ENCODE measurements at places on chromosomes 5 and 9.

DNA sequence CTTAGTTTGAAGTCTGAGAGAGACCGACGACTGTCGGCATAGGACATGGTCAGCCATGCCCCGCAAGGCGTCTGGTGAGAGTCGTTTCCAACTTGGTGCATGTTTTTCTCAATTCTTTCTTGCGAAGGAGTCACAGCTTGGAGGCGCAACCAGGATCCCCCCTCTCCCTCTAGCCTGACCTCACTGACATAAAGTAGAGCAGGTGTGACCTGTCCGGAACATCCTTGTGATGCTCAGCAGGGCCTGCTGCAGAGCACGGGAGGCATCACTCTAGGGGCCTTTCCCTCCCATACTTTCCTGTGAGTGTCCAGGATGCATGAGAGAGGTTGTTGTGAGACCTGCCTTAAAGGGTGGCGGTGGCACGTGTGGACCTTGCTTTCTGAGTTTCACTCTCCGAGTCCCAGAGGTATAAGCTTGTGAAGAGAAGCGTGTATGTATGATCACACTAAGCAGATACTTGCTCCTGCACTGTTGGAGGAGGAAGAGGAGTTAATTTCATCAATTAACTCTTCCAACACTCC, 5.0 kb downstream of the TENT4A start:
- DNase-seq = no peak

DNA sequence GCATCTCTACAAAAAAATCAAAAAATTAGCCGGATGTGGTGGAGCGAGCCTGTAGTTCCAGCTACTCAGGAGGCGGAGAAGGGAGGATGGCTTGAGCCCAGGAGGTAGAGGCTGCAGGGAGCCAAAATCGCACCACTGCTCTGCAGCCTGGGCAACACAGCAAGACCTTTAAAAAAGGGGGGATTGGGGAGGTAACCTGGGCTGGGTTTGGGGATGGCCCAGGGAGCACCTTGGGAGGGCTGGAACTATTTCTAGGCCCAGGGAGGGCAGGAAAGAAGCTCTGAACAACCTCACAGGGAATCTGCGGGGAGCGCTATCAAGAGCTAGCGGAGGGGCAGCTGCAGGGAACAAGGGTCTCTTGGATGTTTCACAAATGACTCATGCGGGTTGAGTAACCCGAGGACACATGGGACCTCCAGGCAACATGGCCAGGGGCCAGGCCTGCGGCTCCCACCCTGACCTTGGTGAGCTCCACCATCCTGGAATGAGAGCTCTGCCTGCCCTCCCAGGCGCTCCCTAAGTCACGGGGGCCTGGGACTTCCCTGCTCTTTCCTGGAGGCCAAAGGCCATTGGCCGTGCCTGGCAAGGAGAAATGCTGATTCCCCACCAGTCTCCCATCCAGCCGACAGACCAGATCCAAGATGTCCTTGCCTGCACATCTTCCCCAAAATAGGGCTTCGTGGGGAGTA, 23.4 kb downstream of the SARDH start:
- no peak for DNase-seq

DNA sequence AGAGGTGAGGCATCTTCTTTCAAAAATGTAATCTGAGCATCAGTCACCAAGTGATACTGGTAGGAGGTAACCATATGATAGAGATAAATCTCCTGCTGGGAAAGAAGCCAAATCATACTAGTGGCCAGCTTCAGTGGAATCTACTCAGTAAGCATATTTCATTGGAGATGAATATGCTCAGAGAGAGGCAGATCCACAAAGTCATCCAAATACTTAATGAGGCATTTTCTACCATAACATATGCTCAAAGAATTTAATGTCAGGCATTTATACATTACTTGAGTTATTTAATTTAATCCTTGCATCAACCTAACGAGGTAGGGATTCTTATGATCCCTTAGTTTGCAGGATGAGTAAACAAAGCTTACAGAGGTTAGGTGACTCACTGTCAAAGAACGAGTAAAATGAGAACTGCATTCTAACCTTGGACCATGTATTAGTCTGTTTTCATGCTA, 50.9 kb upstream of the DMRTA1 start:
- DNase-seq = no peak

DNA sequence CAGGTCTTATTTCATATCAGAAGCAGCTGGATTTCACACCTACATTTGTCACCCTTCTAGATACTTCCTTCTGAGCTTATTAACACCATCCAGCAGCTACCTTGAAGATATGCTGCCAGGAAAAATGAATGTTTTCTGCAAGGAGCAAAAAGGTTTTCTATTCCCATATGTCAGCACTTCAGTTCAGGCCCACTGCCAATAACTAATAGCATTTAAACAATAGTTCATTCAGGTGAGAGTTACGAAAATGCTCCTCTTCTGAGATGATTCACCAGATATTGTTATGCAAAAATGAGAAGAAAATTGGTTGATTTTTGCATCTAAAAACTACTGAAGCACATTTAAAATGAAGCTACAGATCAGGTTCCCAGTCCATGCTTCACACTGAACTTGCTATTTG, 56.4 kb upstream of the ISL1 start:
- DNase-seq = peak; percentile 82

- no peak for DNase-seq
Observed at GRCh38 chr5:58266402-58266801, 193.5 kb downstream of the PLK2 start.

Measured in NCI-H69 (cell line).